ENCODE measurements at places on chromosomes 7 and 10.

- DNase-seq = no peak
These were observed 405.0 kb downstream of the SEMA3D start for GRCh38 chr7:84781838-84782237.

DNA sequence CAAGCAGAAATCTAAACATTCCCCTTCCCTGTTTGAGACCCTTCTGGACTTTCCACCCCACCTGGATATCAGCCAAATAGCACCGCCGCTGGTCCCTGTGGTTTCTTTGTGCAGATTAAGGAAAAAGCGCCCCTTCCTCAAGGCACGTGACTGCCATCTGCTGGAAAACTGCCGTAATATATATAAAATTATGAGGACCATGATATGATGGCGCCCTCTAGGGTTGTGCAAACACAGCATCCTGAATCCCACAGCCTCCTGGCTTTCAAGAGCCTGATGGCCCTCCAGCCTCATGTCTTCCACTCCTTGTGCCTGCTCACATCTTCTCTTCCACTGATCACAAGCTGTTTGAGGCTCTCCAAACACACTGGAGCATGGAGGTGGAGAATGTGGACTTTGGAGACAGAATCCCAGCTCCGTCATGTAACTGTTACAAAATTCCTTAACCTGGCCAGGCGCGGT lies 121.3 kb downstream of the MYL10 start:
- DNase-seq = peak; percentile 27

DNA sequence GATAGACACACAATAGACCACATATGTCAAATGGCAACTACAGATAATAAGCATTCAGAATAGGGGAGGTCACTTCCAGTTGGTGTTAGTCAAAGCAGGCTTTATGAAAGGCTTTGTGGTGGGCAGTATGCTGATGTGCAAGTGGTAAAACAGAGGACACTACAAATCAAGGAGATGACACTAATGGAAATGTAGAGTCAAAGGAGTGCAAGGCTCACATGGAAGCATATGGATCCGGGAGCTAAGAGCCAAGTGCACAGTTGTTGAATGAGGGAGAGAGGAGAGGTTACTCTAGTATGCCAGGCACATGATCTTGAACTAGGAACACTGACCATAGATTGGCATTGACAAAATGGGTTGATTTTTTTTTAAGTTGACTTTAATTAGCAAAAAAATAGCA lies 62.7 kb downstream of the GRM3 start:
- no peak for DNase-seq

DNA sequence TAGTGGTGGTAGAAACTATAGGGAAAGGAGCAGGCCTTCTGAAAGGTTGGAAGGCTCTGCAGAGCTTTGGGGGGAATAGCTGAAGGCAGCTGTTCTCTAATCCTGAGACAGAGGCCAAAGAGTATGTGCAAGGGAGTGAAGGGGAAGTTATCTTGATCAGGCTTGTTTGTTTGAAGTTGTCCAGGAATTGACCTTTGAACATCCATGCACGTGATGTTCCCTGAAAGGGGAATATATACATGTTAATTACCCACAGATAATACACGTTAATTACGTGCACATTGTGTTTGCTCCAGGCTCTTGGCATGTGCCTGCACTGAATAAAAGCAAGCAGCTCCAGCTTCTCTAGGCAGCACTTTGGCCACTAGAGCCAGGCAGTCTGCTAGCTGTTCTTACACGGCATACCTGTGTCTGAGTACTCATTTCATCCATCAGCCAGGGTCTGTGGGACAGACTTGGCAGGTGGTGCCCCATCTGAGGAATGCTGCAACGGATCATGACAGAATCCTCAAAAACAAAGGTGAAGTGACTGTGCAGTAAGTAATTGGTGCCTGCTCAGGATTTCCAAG lies 18.0 kb upstream of the STARD3NL start:
- DNase-seq = no peak

- DNase-seq = no peak
These were observed 65.9 kb downstream of the GOLGA7B start for GRCh38 chr10:97915346-97916131.

GRCh38 chr10:43041422-43042342 lies 35.2 kb upstream of the RET start:
- DNase-seq = no peak

DNA sequence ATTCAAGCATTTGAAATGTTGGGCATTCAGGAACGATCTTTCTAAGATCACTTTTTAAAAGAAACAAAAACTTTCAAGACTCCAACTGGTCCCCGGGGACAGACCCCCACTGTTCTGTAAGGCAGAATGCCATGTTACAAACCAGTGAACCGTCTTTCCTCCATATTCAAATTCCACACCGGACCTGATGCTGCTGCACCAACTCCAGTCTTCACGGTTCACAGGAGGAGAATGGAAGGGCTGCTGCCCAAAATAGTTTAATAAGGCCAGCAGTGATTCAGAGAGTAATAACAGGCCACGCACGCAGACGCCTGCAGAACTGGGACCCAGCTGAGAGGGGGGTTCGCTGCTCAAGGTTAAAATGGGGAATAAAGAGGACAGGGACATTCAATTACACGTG lies 47.2 kb downstream of the OSBPL3 start:
- DNase-seq = no peak

DNA sequence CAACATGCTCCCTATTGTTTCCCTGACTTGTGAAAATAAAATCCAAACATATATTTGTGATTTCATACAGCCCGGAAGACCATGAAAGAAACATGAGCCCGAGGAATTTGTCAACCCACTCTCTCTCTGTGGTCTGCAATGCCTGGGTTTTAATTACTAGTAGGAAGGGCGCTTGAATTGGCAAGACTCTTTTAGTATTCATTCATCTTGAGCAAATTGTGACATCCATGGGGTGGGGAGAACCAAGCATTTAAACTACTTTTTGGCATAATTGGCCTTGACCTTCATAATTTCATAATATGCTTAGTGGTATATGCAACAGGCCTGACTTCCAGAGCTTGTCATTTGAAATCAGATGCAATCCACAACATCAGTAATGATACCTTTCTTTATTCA lies 142.4 kb upstream of the BMPER start:
- no peak for DNase-seq

GRCh38 chr7:126656165-126656564 lies 596.6 kb downstream of the GRM8 start:
- DNase-seq = no peak

GRCh38 chr10:22436893-22437619 lies 91.8 kb downstream of the SPAG6 start:
- peak; percentile 69 for DNase-seq

GRCh38 chr10:22605168-22605567 lies 109.2 kb downstream of the PIP4K2A start:
- DNase-seq = no peak

Measured in stimulated activated CD4-positive, alpha-beta T cell treated with anti-CD3 and anti-CD28 coated beads, Interleukin-12 subunit alpha, Interleukin-12 subunit beta, amount 100 ng/mL, for 24 hours (primary cell).